Occipital lobe (tissue), 3 donors: ENCODE measurements at places on chromosomes 12 and 14. TPM values are rescaled to one million over a fixed set of nuclear protein-coding genes. Genes with fewer than 3 reads are reported as not detected.

The PAH gene
- total RNA-seq: 0.16 TPM

The ACVRL1 gene
- 11.5 TPM for total RNA-seq

DNA sequence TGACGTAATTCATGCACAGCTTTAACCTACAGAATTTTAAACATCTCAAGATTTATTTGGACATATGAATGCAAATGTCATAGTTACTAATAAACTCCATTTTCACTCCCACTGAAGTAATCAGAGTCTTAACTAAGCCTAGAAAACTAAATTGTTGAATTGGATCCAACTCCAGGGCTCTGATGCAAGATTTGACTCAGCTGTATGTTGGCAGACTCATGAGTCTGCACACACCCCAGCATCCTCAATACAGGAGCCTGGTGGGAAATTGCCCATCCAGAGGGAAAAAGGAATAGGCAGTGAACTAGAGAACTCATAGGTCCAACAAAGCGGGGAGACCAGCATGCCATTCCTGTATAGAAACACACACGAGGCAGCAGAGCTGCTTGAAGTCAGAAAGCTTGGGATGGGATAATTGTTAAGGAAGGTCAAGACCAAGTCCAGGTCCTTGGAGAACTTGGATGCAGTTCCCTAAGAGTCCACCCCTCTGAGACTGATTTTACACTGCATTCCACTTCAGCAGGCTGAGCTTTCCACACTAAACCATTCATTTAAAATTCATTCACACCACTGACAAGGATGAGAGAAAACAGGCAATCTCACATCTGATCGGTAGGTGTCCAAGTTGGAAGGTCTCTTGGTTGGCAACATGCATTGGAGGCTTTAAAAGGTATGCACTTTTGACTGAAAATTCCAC, 14.4 kb downstream of the TMTC1 start:
- no peak for DNase-seq

- DNase-seq: no peak
Observed at GRCh38 chr12:2299206-2299605, 246.4 kb downstream of the CACNA1C start.
